ENCODE measurements at places on chromosomes 13 and 19.

DNA sequence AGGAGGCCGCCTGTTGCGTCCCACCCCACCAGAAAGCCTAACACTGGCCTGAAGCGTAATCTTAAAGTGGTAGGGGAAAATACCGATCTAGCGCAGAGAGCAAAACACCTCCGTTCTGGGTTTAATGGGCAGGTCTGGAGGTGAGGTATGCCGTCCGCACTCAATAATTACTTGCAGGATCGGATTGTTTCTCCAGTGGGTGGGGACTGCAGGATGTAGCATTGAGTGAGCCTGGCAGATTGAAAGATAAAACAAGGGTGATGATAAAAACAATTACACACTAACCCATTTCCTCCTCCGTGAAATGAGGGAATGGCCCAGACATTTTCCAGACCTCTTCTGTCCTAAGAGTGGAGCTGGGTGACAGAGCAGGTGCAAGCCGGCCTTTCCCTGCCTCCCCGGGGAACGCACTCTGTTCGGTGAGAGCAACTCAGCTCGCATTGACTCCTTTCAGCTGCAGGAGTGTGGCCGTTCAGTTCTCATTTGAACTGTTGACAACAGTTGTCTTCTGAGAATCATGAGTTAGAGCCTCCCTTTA, 110.2 kb upstream of the DOCK9 start:
- DNase-seq = no peak

DNA sequence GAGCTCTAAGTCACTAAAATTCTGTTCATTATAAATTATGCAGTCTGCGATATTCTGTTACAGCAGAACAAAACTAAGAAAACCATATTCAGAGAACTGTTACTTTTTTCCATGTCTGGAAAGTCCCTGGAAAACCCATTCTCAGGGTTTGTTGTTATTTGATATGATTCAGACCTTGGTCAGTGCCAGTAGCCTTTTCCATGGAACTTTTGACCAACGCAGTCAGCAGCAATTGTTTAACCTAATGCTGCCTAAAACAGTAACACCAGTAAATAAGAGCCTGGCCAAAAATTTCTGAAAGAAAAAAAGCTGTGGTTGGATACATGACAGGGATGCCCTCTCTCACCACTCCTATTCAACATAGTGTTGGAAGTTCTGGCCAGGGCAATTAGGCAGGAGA, 402.7 kb downstream of the TBC1D4 start:
- DNase-seq = no peak

DNA sequence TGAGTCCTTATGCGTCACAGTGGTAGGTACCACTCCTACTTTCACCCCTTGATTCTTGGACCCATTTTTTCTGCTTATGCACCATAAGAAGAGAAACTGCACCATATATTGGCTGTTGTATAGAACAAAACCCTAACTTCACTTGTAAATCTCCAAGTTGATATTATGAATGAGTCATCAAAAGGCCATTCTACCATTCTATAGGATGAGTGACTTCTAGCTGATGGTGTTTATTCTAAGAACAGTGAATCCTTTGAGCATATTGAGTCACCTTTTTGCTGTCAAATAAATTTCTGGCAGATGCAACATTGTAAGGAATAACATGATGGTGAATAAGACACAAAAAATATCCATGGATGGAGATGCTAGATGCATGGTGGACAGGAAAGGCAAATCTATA, 57.7 kb downstream of the POLR1D start:
- DNase-seq = no peak

DNA sequence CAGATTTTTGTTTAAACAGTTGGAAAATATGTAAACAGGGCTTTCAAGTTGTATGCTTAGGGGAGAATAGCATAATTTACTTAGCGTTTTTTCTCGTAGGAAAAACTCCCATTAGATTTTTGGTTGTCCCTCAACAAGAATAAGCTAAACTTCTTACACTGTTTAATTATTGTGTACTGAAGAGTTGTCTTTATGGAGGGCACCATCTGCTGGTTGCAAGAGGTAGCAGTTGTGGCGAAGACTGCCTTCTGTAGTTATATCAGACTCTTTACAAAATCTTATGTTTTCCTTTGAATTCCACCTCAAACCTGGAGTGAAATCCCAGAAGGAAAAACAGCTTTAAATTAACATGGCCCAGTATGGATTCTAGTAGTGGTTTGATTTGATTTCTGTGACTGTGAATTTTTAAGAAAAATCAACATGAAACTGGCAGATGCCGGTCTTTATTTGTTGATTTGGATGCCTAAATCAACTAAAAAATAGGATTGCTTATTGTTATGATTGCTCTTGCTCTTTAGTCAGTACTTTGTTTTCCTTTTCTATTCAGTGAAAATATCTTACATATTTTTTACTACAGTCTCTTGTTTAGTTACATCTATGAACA, 53.4 kb downstream of the PDS5B start:
- DNase-seq = peak; percentile 45

- no peak for DNase-seq
Measured at GRCh38 chr13:112330479-112331381, 45.4 kb upstream of the SPACA7 start.

GRCh38 chr13:69496981-69497380, 610.6 kb upstream of the ATXN8OS start:
- no peak for DNase-seq

GRCh38 chr19:7743425-7743841, 3.9 kb downstream of the CD209 start:
- DNase-seq = no peak

GRCh38 chr13:69199664-69200063, 908.0 kb upstream of the ATXN8OS start:
- no peak for DNase-seq

DNA sequence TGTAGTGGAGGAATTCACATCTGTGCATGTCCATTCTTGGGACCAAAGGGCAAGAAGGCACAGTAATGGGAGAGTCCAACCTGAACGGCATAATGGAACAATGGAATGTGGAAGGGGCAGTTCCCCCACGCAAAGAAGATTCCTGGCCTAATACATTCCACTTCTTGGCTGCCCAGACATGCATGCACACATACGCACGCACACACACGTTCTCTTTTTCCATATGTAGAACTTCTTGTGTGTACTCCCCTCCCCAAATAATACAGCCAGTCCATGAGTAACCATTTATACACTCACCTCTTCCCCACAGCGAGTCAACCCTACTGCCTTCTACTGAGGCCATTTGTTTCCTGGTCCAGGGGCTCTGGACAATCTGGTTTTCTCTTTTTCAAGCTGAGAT, 6.0 kb upstream of the STK24 start:
- DNase-seq = no peak

DNA sequence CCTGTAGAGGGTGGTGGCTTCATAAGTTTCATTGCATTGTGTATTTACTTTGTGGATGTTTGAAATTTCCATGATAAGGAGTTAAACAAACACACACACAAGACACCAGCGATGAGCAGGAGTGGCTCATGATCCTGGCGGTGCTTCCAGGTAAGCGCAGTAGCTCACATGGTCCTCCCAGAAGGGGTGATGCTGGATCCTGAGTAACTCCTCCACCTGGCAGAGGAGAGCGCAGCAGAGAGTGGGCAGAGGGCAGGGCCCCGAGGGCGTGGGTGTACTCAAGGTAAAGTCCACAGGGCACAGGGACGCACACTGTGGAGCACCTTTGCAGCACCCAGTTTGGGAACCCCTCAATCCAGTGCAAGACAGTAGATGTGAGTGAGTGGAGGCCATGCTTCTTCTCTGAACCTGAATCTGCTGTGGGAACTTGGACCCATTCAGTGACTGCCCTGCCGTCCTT, 54.0 kb downstream of the RFX2 start:
- DNase-seq = no peak

DNA sequence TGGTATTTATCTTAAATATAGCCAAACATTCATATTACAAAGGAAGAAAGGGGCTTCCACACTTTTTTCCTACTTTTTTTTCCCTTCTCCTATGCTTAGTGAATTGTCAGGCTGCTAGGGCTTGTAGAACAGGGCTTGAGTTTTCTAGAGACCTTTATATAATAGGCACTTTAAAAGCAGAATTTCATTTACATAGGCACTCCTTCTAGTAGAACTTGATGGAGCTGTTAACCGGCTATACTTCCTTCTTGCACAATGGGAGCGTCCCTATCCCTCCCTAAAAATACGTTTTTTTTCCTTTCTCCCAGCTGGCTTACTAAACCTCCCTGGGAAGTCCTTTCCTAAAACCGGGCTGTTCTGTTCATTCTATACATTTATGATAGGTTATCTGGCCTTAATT, 1.1 kb downstream of the TRIM13 start:
- no peak for DNase-seq

Measured in nucleus accumbens (tissue), 56 donors.